SW480 (cell line): ENCODE measurements at places on chromosomes 7 and 10.
A peak's percentile ranks its signal among the peaks of the same experiment; 100 is the strongest.

GRCh38 chr7:1368682-1369571 is 90.3 kb downstream of the MICALL2 start:
- peak; percentile 58 for DNase-seq

DNA sequence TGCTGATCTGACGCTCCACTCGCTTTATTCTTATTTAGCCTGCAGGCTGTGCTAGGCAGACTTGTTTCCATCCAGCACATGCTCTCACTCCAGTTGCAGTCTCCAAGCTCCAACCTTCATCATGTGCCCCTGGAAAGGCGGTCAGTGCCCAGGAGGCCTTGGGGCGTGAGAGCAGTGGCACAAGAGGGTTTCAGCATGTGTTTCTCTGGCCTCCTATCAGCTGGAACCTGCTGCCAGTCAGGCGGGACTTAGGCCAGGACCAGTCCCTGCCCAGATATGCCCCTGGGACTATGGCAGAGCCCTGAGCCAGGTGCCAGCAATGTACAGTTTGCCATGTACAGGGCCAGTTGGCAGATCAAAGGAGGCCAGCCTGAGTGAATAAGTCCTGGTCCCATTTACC is 330.2 kb upstream of the FZD1 start:
- no peak for DNase-seq

DNA sequence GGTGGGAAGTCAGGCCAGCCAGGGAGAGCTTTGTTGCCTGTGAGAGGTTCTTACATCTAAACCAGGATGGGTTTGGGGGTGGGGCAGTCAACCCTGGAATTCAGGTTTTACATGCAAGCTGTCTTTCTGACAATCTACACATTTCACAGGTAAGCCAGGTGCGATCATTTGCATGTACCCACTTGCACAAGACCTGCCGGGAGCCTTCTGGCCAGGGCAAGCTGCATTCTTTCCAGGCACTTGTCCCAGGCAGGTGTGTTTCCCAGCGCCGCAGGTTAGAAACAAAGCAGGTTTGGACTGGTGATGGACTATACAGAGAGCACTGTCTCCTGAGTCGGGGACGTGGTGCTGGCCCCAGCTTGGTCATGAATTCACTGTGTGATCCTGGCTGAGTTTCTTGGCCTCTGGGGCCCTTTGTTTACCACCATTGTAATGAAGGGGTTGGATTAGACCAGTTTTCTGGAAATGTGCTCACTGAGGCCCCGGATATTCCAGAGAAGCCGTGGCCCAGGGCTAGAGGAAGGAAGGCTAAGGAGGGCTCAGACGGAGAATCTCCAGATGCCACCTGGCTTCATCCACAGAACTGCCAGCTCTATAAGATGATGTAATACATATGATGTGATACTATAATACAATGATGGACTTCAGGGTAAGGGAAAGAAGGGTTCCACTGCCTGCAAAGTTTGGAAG is 205.2 kb upstream of the SVIL start:
- DNase-seq: no peak

GRCh38 chr10:22334414-22335172 is 10.7 kb upstream of the SPAG6 start:
- no peak for DNase-seq

- DNase-seq: peak; percentile 53
These were observed 138.9 kb upstream of the KLF14 start for GRCh38 chr7:130872756-130873448.

GRCh38 chr7:71772779-71773178 is 639.4 kb downstream of the CALN1 start:
- no peak for DNase-seq

DNA sequence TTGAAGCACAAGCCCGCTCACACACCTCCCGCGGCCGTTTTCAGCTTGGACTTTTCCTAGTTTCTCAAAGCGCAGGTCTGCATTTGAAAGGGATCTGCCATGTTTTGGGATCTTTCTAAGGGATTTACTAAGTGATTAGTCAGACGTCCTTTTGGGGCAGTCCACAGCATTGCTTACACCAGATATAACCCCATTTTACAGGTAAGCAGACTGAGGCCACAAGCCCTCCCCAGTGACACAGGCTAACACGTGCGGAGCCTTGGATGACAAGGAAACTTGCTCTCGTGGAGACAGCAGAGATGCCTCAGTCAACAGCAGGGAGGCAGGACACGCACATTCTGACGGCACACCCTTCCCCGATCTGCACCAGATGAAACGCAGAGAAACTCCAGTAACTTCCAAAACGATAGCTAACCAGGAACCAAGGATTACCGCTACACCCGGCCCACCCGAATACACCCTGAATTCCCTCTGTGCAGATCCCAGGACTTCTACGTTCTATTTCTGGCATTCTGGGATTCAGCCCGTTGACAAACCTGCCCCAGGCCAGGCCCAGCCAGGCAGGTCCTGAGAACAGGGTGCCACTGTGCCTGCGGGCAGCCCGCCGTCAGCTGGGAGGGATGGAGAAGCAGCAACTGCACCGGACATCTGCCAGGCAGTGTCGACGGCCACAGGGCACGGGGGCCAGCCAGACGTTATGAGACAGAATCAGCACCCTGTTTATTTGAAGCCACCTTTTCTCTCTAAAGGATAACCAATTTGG is 27.9 kb downstream of the FOXL3 start:
- no peak for DNase-seq

- DNase-seq: peak; percentile 63
These were observed 68.6 kb upstream of the SEM1 start for GRCh38 chr7:96778263-96778662.

- no peak for DNase-seq
These were observed 38.2 kb downstream of the FKBP6 start for GRCh38 chr7:73366127-73366526.

GRCh38 chr7:36473454-36474282 is 84.0 kb downstream of the ANLN start:
- DNase-seq: peak; percentile 39

- DNase-seq: no peak
These were observed 164.3 kb upstream of the AKR1E2 start for GRCh38 chr10:4661511-4662255.

DNA sequence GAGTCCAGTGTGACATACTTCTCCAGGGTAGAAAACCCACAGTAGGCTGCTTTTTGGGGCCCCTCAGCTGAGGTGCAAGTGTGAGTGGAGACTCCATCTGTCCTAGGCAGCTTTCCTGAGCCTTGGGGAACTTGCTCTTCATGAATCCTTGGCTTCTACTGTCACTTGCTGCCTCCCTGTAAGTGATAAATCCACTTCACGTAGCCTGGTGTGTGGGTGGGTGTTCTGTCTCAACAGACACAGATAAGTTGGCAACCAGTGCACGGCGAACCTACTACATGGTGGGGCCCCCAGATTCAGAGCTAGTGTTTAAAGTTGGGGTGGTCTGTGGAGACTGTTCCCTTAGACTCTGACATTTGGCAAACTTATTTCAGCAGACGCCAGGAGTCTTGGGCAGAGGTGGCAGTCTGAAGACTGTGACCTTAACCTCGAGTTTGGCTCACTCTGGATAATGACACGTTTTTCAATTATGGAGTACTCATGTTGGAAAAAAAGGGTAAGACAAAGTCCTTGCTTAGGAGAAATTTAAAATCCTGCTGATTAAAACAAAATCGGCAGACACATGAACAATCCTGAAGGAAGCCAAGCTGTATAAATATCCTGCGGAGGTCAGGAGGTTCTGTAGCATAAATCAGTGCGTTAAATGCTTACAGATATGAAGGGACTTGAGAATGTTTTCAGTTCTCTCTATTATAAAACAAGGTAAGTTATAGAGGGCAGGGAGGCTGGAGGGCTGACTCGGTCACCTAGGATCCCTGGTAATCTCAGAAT is 376.9 kb downstream of the PHTF2 start:
- DNase-seq: no peak

DNA sequence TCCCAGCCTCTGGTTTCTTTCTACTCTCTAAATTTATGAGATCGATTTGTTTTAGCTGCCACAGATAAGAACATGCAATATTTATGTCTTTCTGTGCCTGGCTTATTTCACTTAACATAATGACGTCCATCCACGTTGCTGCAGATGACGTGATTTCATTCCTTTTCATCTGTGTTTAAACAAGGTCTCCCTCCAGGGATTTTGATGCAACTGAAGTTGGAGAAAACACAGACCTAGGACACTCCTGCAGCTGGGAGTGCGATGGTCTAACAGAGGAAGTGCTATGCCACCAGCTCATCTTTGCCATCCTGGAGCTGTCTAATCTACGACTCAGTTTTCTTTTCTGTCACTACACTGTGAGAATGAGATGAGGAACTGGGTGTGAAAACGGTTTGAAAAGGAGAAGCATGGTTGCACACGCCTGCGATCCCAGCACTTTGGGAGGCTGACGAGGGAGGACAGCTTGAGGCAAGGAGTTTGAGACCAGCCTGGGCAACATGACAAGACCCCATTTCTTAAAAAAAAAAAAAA is 1.5 kb upstream of the KCTD7 start:
- no peak for DNase-seq

- no peak for DNase-seq
These were observed 55.1 kb upstream of the FAM20C start for GRCh38 chr7:137094-137891.

- DNase-seq: no peak
These were observed 3.2 kb upstream of the FAM241B start for GRCh38 chr10:69626826-69627225.

DNA sequence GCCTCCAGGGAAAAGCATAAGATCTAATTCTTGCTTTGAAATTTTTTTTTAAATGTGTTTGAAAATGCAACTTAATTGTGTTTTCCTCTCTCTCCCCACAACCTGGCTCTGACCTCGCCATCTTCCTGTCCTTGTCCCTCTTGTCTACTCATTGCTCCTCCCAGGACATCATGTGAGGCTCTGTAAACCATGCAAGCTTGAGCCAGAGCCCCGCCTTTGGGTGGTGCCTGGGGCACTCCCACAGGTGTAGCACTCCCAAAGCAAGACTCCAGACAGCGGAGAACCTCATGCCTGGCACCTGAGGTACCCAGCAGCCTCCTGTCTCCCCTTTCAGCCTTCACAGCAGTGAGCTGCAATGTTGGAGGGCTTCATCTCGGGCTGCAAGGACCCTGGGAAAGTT is 9.8 kb upstream of the CDHR1 start:
- DNase-seq: peak; percentile 19

DNA sequence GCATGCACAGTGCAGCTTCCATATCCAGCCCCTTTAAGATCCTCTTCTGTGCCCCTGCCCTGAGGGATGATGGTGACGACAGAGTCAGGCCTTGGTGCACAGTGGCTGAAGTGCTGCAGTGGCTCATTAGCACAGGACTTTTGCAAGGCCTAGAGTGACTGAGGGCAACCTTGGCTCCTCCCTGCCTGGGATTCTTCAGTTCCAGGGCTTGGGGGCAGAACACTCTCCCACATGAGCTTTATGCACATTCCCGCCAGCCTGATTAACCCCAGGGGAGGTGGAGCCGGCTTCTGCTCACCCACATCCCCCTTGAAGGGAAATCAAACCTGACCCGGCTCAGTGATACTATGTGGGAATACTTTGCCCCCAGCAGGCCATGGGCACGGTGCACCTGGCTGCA is 253.4 kb downstream of the GALNT17 start:
- no peak for DNase-seq

DNA sequence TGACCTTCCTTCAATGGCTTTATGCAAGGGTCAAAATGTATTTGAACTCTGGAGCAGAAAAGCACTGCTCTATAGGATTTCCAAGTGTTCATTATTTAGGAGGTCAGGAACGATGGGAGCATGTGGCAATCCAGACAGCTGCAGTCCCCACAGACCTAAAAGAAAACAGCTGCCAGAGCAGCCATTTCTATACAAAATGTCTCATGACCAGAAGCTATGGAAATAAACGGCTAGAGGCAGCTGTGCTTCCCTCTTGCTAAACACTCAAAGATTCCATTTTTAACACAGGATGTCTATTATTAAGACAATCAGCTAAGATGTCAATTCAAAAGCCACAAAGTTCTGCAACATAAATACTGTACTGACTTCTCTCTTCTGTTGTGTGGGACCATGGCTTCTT is 879.1 kb upstream of the C7orf33 start:
- no peak for DNase-seq

GRCh38 chr7:77933394-77933793 is 134.8 kb downstream of the PHTF2 start:
- DNase-seq: no peak

DNA sequence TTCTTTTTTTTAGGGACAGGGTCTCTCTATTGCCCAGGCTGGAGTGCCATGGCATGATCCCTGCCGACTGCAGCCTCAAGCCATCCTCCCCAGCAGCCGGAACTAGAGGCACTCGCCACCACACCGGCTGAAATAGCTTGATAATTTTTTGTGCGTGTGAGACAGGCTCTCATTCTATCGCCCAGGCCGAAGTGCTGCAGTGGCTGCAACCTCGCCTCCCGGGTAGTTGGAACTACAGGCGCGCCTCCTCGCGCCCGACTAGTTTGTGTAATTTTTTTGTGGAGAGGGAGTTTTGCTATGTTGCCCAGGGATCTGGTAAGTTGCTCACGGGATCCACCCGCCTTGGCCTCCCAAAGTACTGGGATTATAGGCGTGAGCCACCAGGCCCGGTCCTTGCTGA is 1.9 kb downstream of the BUD23 start:
- no peak for DNase-seq

DNA sequence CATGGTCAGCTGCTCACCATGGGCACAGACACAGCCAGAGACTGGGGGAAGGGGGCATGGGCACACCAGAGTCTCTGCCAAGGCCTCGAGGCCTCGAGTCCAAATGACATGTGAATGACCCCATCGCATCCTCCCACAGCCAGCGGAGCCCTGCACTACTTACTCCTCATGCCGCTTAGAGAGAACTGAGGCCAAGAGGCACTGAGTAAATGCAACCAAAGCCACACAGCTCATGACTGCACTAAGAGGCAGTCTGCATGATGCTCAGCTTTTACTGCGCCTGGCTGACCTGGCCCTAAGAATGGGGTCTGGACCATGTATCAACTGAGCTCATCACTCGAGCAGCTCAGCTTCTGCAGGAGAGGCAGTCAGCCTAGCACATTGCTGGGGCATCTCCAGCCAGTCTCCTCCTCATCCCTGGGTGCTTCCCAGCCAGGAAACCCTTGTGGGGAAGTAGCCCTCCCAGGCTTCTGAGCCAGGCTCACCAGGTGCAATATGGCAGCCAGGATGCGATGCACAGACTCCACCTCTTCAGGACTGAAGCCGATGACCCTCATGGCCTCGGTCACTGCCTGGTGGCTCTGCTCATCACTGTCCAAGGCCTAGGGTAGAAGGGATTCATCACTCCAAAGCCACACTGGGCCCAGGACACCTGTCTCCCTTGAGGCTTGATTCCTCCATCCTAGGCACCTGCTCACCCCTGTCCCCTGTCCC is 7.5 kb downstream of the MYO1G start:
- DNase-seq: no peak
